ENCODE measurements at places on chromosomes 2 and 18.

DNA sequence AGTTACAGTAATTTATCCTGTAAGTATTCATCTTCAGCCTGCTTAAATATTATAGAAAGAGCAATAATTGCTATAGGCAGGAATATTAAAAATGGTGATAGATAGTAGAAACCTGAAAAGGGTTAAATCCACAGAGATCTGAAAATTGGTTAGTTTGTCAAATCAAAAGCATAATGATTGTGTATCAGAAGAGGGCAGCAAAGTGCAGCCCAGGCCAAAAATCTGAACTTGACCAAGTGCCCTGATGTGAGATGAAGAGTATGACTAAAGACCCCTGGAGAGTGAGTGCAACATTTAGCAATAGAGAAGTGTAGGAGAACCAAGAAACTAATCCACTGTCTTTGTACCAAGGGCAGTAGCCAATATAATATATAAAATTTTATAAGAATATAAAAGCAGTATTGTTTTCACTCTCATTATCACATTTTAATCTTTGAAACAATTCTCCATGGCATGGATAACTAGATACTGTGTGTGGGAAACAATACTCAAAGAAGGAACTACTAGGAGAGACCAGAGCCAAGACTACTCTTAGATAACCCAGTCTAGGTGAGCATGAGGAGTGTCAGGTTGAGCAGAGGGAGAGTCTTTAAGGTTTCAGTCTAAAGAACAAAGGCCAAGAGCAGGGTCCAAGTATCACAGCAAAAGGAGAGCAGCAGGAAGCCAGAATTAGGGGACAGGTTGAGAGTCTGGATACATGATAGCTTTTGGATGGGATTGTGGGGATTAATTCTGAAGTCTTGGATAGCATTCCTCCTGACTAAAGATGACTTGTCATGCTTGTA, 148.7 kb downstream of the CALCRL start:
- no peak for DNase-seq

DNA sequence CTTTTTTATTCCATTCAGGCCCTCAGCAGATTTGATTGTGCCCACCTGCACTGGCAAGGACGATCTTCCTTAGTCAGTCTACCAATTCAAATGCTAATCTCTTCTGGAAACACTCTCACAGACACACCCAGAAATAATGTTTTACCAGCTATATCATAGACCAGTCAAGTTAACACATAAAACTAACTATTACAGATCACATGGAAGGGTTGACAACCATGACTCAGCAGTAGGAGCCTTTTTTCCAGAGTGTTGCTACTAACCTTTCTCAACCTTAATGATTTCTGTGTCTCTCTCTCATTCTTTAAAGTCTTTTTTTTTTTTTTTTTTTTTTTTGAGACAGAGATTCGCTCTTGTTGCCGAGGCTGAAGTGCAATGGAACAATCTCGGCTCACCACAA, 143.5 kb upstream of the MSH6 start:
- no peak for DNase-seq

- no peak for DNase-seq
Measured at GRCh38 chr2:147689220-147689909, 155.5 kb upstream of the ACVR2A start.

- no peak for DNase-seq
Measured at GRCh38 chr2:15745907-15746702, 154.4 kb downstream of the DDX1 start.

GRCh38 chr18:24181806-24182205, 42.9 kb downstream of the CABYR start:
- DNase-seq = no peak
